MM.1S (cell line): ENCODE measurements at places on chromosomes 3 and 15.

- H3K4me3 ChIP-seq: no peak overlapping the region
- DNase-seq: peak; percentile 56
- H3K27me3 ChIP-seq: no peaks in the 10 kb centered on the region
- H3K36me3 ChIP-seq: no peaks in the 10 kb centered on the region
- peaks cover 9% of the 10 kb centered on the region for H3K4me1 ChIP-seq
- no peak overlapping the region for H3K27ac ChIP-seq
Observed at GRCh38 chr15:47027322-47027946, 689.9 kb upstream of the SEMA6D start.

GRCh38 chr3:130772129-130772528 is 25.5 kb upstream of the PIK3R4 start:
- H3K27me3 ChIP-seq: no peaks in the 10 kb centered on the region
- H3K4me1 ChIP-seq: no peaks in the 10 kb centered on the region
- no peak overlapping the region for H3K27ac ChIP-seq
- H3K36me3 ChIP-seq: no peaks in the 10 kb centered on the region
- no peak overlapping the region for H3K4me3 ChIP-seq

DNA sequence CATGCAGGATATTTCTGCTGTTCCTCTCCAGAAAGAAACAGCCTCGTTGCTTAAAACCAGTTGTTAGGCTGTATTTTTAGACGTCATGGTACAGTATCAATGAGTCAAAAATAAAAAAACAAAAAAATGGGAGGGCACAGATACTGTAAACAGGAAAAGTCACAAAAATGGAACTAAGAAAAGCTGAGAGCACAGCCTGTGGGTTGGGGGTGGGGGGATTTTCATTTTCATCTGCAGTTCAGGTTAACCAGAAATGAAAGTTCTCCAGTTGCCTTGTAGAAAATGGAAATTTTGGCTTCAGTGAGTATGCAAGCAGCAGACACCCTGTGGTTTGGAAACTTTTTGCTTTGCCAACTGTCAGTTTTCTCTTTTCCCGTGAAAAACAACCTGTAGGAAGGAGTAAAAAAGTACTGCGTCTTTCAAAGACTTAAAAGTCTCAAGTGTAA is 59.0 kb downstream of the FRMD4B start:
- peak overlapping the region; percentile 96 for H3K27ac ChIP-seq
- peak; percentile 94 for DNase-seq
- no peaks in the 10 kb centered on the region for H3K27me3 ChIP-seq
- H3K4me1 ChIP-seq: peaks cover 41% of the 10 kb centered on the region
- H3K4me3 ChIP-seq: peak overlapping the region; percentile 25
- H3K36me3 ChIP-seq: no peaks in the 10 kb centered on the region

DNA sequence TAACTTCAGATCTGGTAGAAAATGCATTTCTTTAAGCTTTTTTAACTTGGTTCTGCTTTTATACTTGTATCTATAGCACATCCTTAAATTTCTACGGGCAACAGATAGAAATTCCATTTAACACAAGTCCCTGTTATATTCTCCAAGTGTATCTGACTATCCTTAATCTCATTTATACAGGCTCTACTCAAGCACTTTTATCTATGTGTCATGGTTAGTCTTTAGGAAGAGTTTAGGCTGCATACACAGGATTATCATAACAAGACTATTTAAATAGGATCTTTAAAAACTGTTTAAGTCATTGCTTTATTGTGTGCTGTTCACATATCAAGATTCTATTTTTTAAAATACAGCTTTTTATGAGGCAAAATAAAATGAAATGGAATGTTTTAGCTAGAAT is 52.7 kb downstream of the SETD5 start:
- DNase-seq: no peak
- peaks cover 16% of the 10 kb centered on the region; the same call in 1 of the 2 replicates for H3K36me3 ChIP-seq
- no peaks in the 10 kb centered on the region for H3K27me3 ChIP-seq

DNA sequence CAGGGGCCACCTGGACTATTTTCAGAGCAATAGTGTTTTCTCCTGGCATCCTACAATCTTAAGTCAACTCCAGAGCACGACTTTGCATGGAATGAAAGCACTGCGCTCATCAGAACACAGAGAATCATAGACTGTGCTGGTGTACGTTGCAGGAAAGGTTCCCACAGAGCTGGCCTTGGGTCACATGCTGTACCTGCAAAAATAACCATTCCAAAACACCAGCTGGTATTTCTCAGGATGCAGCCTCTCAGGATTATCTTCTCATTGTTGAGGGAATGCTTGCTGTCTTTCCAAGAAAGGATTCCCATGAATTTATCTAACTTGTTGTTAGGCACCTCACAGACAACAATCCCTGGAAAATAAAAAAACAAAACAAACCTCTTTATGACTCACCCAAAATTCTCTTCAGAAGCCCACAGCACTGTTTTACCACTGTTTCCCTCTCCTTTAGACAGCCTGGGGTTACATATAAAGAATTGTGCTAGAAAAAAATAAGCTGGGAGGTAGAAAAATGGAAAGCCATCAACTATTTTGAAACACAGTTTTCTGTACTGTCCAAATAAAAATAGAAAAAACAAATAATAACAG is 131.7 kb downstream of the ATP8B4 start:
- no peak overlapping the region for H3K27ac ChIP-seq
- H3K4me1 ChIP-seq: no peaks in the 10 kb centered on the region
- DNase-seq: no peak
- H3K27me3 ChIP-seq: no peaks in the 10 kb centered on the region
- H3K4me3 ChIP-seq: no peak overlapping the region

DNA sequence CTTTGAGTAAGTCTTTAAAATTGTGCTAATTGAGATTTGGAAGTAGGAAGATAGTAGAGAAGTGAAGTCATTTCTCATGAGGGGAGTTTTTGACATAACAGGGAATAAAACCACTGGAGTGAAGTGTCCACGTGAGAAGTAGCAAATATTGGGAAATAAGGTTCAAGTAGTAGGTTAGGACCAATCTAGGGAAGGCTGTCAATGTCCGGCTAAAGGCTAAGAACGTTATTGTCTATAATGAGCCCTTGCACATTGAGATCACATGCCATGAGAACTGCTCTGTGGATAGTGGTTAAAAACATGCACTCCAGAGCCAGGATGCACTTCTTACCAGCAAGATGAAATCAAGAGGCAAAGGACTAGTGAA is 459.9 kb upstream of the TPRG1 start:
- H3K27ac ChIP-seq: no peak overlapping the region
- no peaks in the 10 kb centered on the region for H3K4me1 ChIP-seq
- no peaks in the 10 kb centered on the region for H3K36me3 ChIP-seq
- H3K4me3 ChIP-seq: no peak overlapping the region

GRCh38 chr15:40245666-40246450 is 7.0 kb downstream of the PAK6 start:
- H3K27me3 ChIP-seq: no peaks in the 10 kb centered on the region
- no peaks in the 10 kb centered on the region for H3K4me1 ChIP-seq
- no peaks in the 10 kb centered on the region for H3K36me3 ChIP-seq
- H3K27ac ChIP-seq: no peak overlapping the region
- H3K4me3 ChIP-seq: no peak overlapping the region
- no peak for DNase-seq

DNA sequence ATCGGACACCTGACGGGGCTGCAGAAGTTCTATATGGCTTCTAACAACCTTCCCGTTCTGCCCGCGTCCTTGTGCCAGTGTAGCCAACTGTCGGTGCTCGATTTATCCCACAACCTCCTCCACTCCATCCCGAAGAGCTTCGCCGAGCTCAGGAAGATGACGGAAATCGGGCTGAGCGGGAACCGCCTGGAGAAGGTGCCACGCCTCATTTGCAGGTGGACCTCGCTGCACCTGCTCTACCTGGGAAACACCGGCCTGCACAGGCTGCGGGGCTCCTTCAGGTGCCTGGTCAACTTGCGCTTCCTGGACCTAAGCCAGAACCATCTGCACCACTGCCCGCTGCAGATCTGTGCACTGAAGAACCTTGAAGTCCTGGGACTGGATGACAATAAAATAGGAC is 9.8 kb upstream of the LRRC34 start:
- H3K4me1 ChIP-seq: peaks cover under 1% of the 10 kb centered on the region; the same call in 1 of the 2 replicates
- no peak overlapping the region for H3K4me3 ChIP-seq
- H3K27me3 ChIP-seq: no peaks in the 10 kb centered on the region

DNA sequence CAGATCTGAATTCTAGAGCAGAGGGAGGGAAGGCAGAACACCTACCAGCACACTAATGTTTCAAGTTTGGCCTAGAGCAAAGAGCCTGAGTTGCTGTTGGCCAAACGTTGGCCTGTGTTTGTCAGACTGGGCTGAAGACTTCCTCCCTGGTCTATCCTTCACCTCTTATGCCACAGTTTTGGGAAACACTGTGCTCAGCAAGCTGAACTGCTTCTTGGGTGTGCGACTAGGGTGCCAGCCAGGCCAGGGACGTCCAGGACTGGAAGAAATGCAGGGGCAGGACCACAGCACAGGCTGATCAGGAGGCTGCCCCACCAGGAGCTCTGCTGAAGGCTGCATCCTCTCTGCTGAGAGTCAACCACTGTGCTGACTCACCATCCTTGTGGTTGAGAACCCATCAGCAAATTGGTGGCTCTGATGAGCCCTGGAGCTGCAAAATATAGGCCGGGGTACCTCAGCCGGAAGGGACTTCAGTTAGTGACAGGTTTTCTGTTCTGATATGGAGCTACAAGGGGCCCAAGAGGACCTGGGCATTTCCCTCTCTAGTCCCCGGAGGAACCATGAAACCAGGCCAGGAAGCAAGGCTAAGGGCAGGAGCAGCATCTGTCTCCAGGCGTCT is 131.6 kb upstream of the RASGRP1 start:
- H3K36me3 ChIP-seq: no peaks in the 10 kb centered on the region
- DNase-seq: peak; percentile 93
- H3K4me1 ChIP-seq: peaks cover 23% of the 10 kb centered on the region
- H3K27ac ChIP-seq: peak overlapping the region; percentile 63
- no peaks in the 10 kb centered on the region for H3K27me3 ChIP-seq

- no peak overlapping the region for H3K4me3 ChIP-seq
- H3K27ac ChIP-seq: no peak overlapping the region
- no peaks in the 10 kb centered on the region for H3K27me3 ChIP-seq
- no peaks in the 10 kb centered on the region for H3K4me1 ChIP-seq
- H3K36me3 ChIP-seq: no peaks in the 10 kb centered on the region
Observed at GRCh38 chr3:12670365-12671119, 6.6 kb upstream of the RAF1 start.

GRCh38 chr15:64717735-64718495 is 57.5 kb downstream of the RBPMS2 start:
- H3K4me3 ChIP-seq: no peak overlapping the region
- H3K4me1 ChIP-seq: no peaks in the 10 kb centered on the region

DNA sequence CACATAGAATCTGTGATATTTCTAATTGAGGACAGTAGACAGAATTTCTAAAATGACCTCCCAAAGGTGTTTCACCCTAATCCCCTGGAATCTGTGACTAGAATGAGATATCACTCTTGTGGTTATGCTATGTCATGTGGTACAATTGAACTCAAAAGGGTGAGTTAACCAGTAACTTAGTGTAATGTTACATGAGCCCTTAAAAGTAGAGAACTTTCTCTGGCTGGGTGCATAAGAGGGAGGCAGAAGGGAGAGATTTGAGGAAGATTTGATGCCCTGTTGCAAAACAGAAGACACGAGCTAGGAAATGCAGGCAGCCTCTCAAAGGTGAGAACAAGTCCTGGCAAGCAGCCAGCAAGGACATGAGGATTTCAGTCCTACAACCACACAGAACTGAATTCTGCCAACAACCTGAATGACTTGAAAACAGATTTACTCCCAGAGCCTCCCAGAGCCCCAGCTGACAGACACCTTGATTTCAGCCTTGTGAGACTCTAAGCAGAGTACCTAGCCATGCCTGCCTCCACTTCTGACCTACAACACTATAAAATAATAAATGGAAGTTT is 160.3 kb downstream of the MTHFS start:
- DNase-seq: no peak
- H3K4me3 ChIP-seq: no peak overlapping the region
- H3K36me3 ChIP-seq: no peaks in the 10 kb centered on the region

- no peaks in the 10 kb centered on the region for H3K4me1 ChIP-seq
- H3K4me3 ChIP-seq: no peak overlapping the region
- no peak overlapping the region for H3K27ac ChIP-seq
- H3K36me3 ChIP-seq: no peaks in the 10 kb centered on the region
- H3K27me3 ChIP-seq: no peaks in the 10 kb centered on the region
Observed at GRCh38 chr15:80411788-80412288, 7.7 kb downstream of the ARNT2 start.
